ENCODE measurements at places on chromosomes 5 and 9.

DNA sequence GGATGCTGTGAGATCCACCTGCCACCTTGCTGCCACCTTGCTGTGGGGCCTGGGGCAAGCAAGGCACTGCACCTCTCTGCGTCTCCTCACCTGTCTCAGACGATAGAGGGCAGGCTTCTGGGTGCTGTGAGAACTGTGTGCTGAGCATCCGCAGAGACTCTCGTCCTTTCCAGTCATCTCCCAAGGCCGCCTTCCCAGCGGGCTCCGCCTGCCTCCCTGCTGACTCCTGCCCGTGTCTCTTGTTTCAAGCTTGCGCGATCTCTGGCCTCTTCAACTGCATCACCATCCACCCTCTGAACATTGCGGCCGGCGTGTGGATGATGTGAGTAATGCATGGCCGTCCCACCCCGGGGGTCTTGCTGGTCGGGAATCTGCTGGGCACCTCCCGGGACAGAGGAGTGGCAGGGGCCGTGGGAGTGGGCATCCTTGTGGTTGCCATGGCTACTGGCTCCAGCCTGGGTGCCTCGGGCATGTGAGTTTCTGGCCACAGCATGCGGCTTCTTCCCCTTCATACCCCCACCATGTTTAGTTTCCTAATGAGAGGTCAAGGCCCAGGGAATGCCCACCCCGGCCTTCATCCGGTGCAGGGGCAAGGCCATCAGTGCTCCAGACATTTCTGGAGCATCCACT lies 3.6 kb downstream of the CACFD1 start:
- DNase-seq = no peak

- DNase-seq = no peak
Measured at GRCh38 chr5:109614301-109614700, 75.4 kb upstream of the MAN2A1 start.

- no peak for DNase-seq
Measured at GRCh38 chr9:71249729-71250317, 128.4 kb upstream of the TRPM3 start.

DNA sequence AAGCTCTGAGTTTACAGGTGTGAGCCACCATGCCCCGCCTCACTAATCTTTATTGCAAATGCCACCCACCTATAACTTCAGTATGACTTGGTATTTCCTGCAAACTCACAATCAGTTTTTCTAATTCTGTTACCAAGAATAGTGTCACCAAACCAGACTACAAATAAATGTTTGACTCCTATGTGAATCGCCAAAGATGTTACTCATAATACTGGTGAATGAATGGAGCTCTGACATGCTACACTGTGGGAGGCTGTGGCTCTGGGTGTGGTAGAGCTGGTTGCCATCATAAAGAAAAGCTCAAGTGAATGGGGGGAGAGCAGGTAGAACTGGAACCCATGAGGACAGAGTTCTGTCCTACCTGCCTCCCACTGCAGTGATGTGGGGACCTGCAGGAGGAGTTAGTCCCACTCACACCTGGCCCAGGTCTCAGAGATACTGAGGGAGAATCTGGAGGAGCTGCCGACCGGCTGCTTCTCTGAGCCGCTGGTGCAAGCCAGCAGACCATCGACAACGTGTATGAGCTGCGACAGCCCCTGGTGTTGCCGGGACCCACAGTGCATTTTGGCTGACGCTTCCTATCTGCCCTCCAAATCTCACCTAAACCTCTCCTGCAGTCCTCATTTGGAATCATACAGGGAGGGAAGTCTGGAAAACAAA lies 95.7 kb downstream of the ENTREP1 start:
- DNase-seq = no peak

- peak; percentile 39 for DNase-seq
Measured at GRCh38 chr9:99199938-99200539, 21.7 kb downstream of the ALG2 start.

DNA sequence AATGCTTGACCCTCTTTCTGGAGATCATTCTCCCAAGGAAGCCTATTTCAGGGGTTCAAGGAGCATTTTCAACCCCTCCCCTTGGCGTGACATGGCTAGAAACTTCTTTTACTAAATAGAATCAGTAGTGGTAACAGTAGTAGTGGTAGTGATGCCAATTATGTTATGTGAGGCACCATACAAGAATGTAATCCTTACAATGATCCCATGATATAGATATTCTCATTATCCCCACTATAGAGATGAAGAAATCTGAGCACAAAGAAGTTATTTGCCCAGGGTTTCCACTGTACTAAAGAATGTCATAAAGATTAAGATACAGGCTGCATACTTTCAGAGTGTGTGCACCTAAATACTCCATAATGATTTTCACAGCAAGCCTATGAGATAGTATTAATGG lies 155.4 kb upstream of the CLINT1 start:
- no peak for DNase-seq

GRCh38 chr5:82664732-82665131 lies 386.6 kb upstream of the RPS23 start:
- no peak for DNase-seq

- no peak for DNase-seq
Measured at GRCh38 chr9:16505199-16505598, 365.3 kb downstream of the BNC2 start.

DNA sequence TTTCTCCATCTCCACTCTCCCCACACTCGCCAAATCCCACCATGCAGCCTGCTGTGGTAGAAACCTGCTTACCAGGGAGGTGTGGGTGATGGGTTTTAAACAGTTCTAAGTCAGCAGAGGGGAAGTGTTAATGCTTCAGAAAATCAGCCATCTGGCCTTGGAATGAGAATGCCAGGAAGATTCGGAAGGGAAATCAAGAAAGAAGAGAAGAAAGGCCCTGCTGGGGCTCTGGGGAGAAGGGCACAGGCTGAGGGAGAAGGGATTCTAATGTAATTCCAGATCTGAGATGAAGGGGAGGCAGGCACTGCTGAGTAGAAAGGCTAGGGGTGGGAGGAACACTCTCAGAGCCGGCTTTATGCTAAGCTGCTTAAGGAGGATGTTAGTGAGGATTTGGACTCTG lies 434.7 kb upstream of the DMAC1 start:
- DNase-seq = no peak

DNA sequence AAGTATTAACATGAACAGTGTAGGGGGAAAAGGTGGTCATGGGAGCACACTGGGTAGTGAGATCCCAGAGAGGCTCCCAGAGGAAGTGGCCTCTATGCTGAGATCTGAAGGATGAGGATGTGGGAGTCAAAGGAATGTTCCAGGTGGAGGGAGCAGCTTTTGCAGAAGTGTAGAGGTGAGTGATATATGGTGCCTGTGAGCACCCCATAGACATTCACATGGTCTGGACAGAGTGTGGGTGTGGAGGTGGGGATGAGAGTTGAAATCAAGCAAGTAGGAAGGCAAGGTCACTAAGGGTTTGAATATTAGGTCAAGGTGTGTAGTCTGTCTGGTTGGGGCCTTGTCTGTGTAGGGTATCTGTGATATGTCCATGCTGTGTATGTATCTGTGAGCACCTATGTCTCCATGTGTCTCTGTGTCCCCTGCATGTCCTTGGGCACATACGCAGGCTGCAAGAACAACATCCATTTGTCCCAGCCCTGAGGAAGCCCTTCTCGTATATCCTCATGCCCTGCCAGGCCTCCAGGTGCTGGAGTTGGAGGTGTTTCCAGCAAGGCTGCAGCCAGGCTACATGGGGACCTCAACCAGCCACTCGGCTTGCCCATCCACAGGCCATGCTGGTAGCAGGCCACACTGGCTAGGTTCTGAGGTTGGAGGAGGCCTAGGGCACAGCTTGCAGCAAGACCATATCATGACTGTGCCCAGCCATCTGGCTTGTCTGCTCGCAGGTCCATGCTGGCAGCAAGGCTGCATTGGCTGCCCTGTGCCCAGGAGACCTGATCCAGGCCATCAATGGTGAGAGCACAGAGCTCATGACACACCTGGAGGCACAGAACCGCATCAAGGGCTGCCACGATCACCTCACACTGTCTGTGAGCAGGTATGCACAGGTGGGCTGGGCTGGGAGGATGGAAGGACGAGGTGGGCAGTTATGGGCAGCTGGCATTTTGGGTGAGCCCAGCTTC lies 4.7 kb downstream of the PDLIM4 start:
- DNase-seq = no peak

DNA sequence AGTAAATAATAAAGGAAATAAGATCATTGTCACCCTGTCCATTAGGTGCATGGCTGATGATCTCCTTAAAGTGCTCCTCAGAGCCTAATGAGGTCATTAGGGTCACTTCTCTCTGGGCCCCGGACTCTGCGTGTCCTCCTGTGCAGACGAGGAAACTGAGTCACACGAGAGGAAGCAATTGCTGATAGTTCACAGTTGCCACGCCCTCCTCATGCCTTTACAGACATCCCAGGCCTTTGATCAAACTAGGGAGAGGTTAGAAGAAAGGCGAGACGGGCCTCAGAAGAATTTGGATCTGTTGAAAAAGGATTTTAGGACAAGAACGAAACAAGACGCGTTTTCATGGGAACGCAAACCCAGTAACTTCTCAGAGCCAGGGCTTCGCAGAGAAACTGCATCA lies 32.0 kb upstream of the MSX2 start:
- no peak for DNase-seq

DNA sequence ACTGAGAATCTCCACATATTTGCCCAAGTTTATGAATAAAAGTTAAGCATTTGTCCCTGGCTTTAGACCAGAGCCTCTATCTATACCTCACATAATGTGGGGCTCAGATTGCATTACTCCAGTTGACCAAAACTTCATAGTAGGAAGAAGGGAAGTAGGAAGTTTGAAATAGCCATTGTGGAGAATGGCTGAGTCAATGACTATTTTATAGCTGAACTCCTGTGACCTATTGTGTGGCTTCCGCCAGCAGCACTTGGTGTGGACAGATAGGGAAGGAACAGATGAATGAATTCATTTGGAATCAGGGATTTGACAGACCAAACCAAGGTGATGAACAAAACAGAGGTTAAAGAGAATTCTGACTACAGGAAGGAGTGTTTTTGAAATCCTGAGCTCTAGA lies 92.9 kb upstream of the LPAR1 start:
- no peak for DNase-seq

DNA sequence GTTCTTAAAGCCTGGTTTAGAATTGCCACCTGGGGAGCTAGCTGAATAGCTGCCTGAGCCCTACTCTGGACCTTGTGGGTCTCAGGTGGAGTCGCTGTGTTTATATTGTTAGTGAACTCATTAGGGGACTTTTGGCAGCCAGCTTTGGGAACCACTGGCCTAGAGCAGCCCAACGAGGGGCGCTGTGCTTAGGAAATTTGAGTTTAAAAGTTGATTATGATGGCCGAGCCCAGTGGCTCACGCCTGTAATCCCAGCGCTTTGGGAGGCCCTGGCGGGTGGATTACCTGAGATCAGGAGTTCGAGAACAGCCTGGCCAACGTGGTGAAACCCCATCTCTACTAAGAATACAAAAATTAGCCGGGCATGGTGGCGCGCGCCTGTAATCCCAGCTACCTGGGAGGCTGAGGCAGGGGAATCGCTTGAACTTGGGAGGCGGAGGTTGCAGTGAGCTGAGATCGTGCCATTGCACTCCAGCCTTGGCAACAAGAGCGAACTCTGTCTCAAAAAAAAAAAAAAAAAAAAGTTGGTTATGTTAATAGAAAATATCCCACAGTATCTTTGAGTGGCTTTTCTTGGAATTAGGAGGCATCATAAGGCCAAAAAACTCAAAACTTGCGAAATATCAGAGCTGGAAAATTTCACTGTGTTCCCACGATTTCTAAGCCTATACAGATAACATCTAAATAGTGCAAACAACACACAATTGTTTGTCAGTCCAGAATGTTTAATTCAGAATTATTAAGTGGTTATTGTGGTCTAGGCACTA lies 809 bp downstream of the MCCC2 start:
- DNase-seq = no peak

DNA sequence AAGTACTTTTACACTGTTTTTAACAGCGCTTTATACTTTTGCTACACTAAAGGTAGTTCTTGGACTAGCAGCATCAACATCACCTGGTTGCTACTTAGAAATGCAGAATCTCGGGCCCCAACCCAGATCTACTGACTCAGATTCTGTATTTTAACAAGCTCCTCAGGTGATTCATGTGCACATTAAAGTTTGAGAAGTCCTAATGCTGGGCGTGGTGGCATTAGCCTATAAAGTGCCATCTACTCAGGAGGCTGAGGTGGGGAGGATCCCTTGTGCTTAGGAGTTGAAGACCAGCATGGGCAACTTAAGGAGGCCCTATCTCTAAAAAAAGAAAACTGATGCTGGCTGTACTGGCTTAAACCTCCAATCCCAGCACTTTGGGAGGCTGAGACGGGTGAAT lies 26.7 kb downstream of the TMEM252 start:
- no peak for DNase-seq

- DNase-seq = peak; percentile 81
Measured at GRCh38 chr5:103669615-103670014, 107.0 kb upstream of the NUDT12 start.

- no peak for DNase-seq
Measured at GRCh38 chr5:140857177-140857986, 1.7 kb downstream of the PCDHA10 start.

DNA sequence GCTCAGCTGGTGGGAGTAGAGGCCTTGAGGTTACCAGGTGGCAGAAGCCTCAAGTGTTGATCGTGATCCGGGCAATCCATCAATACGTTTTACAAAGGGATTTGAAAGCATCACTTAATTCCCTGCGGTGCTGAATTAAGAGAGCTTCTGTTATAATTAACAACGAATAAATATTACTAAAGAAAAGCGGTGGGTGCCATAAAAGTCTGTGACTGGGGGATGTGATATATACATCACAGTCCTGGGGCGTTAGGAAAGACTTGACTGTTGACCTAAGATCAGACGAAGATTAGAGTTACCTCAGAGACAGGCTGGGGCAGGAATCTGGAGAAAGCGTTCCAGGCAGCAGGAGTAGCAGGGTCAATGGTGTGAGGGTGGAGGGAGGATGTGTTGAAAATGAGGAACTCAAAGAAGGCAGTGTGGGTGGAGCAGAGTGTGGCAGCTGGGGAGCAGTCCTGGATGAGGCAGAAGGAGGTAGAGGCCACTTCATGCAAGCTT lies 6.7 kb upstream of the C5orf63 start:
- DNase-seq = no peak

DNA sequence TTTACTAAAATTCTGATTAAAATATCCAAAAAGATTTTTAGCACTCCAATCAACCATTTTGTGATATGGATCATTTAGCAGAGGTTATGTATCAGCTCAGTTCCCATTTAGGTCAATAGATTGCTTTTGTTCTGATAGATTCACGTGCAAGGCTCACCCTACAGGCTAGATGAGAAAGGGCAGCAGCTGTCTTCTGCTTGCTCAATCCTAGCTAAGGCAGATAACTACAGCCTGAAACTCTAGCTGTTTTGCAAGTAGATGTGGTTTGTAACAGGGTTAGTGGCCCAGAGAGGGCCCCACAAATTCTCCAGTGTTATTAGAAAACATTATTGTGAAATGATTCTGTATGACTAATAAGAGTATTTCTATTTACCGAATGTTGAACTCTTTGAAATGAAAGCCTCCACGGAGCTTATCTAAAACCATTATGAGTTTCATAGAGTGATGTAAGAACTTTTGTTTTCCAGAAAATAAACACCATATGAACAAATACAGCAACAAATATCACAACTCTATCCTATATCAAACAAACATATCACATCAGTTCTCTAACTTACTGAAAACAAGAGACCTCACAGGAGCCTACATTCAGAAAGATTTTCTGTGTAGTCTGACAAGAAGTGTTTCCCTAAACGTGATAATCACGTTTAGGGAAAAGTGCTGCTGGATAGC lies 841.9 kb upstream of the ACO1 start:
- peak; percentile 0 for DNase-seq
